NT2/D1 (cell line): ENCODE measurements at places on chromosomes 2 and 18.

GRCh38 chr18:76824754-76825153, 2.4 kb downstream of the ZNF236 start:
- DNase-seq: no peak

GRCh38 chr2:221254299-221254698, 317.8 kb downstream of the EPHA4 start:
- DNase-seq: no peak

DNA sequence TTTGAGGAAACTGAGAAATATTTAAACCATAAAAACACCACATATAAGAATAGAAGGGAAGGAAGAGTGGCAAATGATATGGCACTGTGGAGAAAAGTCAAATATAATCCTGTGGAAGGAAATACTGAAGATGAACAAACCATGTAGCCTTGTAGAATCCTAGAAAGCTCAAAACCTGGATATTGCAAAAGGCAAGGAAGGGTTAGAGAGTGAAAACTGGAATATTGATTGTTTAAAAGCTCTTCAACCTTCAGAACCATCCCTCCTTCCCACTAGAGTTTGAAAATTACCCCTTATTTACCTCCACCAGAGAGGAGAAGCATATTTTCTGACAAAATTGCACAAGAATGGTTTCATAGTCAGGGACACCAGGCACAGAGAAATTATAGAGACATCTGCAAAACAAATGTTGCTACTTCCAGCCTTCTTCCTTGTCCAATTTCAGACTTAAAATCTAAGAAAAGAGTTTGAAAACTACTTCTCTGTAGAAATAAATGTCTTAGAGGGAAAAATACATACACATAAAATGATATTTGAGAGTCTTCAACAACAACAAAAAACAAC, 48.0 kb downstream of the ANTXR1 start:
- no peak for DNase-seq

- DNase-seq: no peak
Measured at GRCh38 chr18:73774811-73775509, 372.7 kb downstream of the FBXO15 start.

DNA sequence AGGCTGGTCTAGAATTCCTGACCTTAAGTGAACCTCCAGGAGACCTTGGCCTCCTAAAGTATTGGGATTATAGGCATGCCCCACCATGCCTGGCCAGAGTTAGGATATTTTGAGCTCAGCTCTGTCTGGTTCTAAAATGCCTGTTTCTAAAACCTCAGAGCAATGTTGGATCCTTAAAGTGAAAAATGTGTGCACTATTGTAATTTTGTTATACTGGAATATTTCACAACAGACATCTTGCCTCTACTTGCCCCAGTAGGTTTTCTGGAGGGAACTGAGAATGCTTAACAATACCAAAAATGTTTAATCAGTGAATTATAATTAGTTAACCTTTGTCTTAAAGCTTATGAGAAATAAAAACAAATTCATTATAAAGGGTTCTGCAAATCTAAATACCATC, 144.6 kb upstream of the CCDC195 start:
- DNase-seq: no peak

- no peak for DNase-seq
Measured at GRCh38 chr2:172930871-172931255, 144.8 kb upstream of the MAP3K20 start.

DNA sequence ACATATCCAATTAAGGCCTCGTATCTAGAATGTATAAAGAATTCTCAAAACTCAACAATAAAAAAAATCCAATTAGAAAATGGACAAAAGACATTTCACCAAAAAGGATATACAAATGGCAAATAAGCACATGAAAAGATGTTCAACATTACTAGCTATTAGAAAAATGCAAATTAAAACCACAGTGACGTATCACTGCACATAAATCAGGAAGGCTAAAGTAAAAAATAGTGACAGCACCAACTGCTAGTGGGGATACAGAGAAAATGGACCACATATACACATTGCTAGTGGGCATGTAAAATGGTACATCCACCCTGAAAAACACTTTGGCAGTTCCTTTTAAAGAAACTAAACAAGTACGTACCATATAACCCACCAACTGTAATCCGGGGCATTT, 59.7 kb downstream of the SMAD4 start:
- no peak for DNase-seq

DNA sequence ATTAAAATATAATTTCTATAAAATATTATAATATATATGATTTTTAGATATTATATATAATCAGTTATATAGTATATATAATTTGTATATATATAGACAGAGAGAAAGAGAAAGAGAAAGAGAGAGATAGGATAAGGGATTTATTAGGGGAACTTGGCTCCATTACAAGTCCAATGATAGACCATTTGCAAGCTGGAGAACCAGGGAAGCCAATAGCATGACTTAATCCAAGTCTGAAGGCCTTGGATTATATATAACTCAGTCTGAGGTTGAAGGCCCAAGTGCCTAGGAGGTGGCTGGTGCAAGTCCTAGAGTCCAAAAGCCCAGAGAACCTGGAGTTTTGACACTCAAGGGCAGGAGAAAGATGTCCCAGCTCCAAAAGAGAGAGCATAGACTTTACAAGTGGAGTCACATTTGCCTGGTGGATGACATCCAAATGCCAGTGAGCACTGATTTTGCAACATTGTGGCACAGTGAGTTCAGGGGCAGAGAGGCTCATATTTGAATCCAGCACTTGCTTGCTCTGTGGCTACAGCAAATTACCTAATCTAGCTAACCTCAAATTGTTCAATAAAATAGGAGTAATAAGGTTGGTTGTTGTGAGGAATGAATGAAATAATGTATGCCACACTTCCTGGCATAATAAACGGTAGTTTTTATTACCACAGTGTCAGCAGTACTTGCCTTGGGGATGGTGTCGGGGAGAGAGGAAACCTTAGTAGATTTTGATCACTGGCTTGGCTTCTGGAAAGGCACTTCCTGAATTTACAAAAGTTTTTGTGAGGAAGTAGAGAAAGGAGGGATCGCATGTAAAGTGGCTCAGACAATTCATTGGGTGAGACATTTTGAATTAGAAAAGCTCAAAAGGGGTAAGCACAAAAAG, 69.6 kb upstream of the CD28 start:
- no peak for DNase-seq

DNA sequence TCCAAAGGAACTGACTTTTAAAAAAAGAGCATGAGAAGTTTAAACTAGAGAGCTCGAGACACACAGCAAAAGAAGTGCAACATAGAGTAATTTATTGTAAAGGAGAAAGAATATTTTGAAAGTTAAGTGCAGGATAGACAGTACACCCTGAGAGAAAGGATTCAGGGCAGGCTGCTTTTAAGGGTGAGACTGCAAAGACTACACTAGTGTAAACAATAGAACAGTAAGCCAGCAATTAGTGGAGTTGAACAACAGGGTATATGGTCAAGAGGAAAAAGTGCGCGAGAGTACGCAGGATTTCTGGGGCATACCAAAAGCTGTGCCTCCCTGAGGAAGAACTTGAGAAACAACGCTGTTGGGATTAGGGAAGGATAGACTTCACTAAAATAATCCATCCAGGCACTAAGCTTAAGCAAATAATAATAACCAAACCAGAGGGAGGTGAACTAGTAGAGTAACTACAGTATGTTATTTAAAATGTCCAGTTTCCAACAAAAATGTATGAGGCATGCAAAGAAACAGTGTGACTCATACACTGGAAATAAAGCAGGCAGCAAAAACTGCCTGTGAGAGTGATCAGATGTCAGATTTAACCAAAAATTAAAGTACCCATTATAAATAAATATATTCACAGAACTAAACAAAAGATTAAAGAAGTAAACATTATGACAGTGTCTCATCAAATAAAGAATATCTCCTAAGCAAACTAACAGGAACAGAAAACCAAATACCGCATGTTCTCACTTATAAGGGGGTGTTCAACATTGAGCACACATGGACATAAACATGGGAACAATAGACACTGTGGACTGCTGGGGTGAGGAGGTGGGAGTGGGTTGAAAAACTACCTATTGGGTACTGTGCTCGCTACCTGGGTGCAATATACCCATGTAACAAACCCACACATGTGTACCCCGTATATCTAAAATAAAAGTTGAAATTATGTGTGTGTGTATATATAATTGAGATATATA, 40.5 kb upstream of the EMILIN2 start:
- no peak for DNase-seq

DNA sequence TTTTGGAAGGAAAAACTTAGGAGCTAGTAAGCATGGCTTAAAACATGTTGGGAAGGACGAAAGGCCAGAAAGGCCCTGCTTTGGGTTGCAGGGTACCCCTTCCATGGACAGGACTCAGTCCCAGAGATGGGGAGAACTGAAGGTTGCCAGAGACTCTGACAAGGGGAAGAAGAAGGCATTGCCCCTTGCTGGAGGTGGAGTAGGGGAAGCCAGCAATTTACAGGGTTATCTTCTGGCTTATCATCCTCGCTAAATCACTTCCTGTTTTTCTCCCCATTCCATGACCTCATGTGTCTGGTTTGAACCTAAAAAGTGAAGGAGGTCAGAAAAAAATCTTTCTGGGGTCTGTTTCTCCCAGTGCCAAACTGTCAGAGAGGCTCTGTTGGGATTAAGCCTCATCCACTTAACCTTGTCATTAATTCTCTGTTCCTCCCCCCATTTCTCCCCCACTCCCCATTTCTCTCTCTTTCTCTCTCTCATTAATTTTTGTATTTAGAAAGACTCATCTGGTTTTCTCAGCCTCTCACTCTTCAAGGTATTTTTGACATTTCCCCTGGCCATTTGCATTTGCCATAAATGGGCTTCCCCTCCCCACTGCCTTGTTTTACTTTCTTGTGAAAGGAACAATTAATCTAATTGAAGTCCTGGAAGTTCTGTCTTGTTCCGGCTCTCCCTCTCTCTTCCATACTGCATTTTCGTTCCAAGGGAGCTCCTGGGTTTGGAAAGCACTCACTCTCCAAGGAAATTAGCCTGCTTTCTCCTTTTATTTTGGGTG, 17.4 kb downstream of the NRP2 start:
- DNase-seq: no peak

DNA sequence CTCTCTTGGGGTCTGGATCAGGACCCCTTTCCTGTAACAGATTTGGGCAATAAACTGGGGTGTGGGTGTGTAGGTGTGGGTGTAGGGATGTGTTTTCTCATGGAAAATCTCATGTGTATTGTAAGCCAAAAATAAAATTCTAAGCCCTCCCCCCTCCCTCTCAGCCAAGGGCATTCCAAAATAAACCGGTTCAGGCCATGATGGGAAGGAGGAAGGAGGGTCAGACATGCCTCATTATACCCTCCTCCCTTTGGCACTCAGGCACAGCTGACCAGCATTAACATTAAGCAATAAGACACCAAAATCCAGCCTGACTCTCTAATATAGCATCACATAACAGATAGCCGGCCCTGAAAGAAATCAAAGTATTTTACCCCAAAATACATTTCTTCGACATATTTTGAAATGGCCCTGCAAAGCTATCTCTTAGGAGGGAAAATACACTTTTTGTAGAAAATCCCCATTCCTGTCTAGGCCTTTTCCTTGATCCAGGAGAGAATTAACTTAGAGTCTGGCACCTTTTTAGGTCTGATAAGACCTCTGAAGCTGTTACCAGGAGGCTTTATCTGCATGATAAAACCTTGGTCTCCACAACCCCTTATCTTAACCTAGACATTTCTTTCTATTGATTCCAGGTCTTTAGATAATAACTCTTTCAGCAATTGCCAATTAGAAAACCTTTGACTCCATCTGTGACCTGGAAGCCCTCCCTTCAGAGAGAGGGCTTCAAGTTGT, 128.7 kb upstream of the COL5A2 start:
- no peak for DNase-seq

DNA sequence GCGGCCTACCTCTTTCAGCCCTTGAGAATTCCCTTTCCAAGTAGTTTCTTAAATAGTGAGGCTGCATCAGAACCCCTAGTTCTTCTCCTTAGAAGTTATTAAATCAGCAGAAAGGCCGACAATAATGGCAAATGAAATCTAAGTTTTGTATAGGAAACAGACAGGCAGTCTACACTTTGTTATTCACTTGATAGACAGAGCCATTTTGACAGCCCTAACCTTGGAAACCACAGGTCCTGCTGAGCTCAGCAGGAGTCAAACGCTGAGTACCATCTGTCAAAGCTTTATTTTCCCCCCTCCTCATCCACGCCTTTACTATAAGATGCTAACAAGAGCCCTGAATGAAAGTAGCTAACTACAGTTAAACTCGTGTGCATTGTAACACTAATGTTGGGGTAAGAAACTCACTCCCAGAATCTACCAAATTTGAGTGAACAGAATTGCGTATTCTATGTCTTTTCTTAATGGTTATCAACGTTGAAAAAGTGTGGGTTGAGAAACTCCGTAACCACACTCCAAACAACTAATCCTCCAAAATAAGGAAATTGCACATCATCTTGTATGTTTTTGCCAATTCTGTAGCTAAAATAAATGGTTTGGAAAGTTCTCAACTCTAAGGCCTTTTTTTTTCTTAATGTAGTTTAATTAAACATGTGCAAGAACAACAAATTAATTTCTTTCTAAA, 90.6 kb upstream of the EFEMP1 start:
- no peak for DNase-seq

DNA sequence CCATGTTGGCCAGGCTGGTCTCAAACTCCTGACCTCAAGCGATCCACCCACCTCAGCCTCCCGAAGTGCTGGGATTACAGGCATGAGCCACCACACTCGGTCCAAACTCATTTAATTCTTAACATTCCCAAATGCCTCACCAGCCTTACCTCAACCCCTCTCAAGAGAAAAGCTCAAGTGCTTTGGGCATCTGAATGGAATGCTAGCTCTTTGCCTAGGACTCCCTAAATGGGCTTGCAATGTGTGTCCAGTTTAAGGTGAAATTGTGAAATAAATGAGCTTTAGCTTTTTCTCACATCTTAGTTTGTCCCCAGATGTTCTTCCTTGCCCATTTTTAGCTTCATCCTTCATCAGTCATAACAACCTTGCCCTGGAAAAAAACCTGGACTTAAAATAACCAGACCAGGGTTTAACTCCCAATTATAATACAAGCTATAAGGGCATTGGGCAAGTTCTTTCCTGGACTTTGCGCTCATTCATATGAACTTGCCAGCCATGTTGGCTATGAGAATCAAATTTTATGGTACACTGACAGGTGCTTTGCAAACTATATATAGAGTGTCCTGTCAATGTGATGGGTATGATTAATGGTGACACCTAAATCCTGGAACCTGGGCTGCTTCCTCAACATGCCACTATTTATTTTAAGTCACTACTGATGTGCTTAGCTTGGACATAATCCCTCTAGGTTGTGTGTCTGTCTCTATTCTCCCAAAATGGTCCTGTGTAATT, 95.1 kb upstream of the SERPINE2 start:
- no peak for DNase-seq

DNA sequence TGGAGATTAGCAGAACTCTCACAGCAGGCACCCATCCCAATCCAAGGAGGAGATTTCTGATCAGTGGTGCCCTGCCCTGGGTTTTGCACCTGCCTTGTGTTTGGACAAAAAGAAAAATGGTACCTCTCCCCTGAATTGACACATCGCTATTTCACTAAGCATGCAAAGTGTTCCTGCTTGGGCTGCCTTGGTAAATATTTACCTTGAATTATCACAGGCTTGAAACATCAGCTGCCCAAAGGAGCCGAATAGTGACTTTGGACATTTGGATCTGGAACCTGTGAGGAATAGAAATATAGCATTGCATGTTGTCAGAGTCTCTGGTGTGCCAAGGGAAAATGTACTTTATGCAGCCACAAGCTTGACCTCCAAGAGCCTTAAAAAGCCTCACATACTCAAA, 926.4 kb upstream of the FANCL start:
- DNase-seq: no peak

- DNase-seq: peak; percentile 6
Measured at GRCh38 chr18:39841482-39842365, 2113.3 kb upstream of the PIK3C3 start.

- DNase-seq: no peak
Measured at GRCh38 chr18:62614494-62614893, 91.7 kb downstream of the ZCCHC2 start.
